ENCODE measurements at places on chromosomes 1 and 21. TPM values are rescaled to one million over a fixed set of nuclear protein-coding genes. Genes with fewer than 3 reads are reported as not detected.

RGS4 gene
- total RNA-seq: not detected

A3GALT2 gene
- total RNA-seq: not detected

ERG gene
- total RNA-seq: not detected

NENF gene
- total RNA-seq: 74.4 TPM

ADAMTS5 gene
- not detected for total RNA-seq

DNA sequence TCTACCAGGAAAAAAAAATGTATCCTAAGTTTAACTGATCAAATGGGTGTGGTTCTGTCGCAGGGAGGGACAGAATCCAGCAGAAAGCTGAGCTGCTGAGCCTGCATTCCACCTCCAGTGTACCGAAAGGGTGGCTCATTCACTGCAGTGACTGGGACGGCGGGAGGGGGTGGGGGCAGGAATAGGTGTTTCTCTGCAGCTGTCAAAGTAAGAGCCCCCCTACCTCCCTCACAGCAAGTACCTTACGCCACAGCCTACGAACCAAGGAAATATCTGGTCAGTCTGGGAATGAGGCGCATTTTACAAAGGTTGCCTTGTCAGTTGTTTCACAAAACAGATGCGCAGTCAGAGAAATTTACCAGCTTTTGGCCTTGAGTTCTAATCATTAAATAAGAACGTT is 1.7 kb downstream of the S100B start:
- DNase-seq: peak; percentile 58
- no peaks in the 10 kb centered on the region for H3K36me3 ChIP-seq
- H3K4me3 ChIP-seq: no peak overlapping the region
- H3K4me1 ChIP-seq: peaks cover 16% of the 10 kb centered on the region
- peaks cover 27% of the 10 kb centered on the region for H3K27me3 ChIP-seq

GRCh38 chr1:53349369-53349835 is 21.5 kb upstream of the LRP8 start:
- H3K27ac ChIP-seq: no peak overlapping the region
- peaks cover 45% of the 10 kb centered on the region for H3K27me3 ChIP-seq
- no peak for DNase-seq
- H3K4me1 ChIP-seq: no peaks in the 10 kb centered on the region
- H3K4me3 ChIP-seq: no peak overlapping the region
- no peaks in the 10 kb centered on the region for H3K36me3 ChIP-seq

DNA sequence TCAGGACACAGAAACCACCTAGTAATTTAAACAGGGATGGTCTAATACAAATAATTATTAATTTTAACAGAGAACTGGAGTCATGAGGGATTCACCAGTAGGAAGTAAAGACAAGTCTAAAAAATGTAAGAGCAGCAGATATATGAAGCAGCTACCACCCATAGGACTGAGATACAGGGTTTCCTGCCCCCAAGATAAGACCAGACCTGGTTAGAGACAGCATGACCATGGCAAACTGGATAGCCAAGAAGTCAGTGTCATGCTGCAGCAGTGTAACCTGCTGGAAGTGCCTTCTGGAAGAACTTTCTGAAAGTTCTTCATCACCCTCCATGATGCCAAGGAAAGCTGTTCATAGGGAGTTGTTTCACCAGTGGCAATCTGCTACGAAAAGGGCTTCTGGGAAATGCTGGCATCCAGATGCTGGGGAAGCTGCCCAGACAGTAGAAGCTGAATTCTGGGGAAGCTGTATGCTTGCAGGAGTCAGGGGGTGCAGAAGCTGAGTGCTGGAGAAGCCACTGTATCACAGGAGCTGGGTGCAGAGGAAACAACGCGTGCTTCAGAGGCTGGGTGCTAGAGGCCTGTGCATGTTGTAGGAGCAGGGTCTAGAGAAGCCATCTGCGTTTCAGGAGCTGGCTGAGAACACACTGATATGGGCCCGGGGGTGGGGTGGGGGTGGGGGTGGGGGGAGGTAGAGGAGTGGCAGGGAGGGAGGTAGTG is 356.4 kb downstream of the DISC1 start:
- no peak overlapping the region for H3K27ac ChIP-seq
- H3K36me3 ChIP-seq: no peaks in the 10 kb centered on the region
- no peak for DNase-seq
- no peaks in the 10 kb centered on the region for H3K4me1 ChIP-seq
- no peak overlapping the region for H3K4me3 ChIP-seq

DNA sequence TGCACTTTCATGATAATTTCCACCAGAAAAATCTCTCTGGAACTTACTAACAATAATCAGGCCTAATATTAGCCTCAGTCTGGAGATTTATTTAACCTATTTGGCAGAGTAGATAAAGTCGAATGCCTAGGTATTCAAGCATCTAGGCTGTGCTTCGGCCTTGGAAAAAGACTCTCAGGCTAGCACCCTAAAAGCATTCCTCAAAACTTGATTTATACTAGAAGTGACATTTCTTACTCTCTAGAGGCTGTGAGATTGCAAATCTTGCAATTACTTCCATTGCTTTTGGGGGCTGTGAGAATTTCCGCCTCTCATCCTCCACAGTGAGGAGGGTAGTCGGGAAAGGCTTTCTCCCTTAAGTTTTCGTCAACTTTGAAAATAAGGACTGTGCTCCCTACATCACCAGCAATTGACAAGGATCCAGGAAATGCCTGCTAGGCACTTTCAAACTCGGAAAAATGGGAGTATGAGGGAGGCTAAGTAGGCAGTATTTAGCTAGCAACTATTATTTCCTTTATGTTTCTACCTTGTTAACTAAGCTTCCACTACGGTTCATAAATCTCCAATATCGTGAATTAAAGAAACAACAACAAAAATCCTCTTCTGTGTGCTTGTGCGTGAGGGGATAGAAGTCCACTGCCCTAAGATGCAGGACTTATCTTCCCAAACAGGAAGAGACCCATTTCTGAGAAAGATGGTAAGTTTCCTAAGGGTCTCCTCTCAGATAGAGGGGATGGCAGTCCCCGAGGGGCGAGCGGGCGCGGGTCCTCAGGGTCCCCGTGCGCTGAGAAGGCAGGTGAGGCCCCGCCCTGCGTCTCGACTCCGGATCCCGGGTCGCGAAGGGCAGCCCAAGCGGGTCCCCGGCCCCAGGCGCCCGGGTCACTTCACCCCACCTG is 1.1 kb upstream of the LMO4 start:
- DNase-seq: no peak
- peak overlapping the region; percentile 84 for H3K27ac ChIP-seq
- H3K27me3 ChIP-seq: no peaks in the 10 kb centered on the region
- H3K36me3 ChIP-seq: peaks cover 4% of the 10 kb centered on the region
- peaks cover 13% of the 10 kb centered on the region for H3K4me1 ChIP-seq

DNA sequence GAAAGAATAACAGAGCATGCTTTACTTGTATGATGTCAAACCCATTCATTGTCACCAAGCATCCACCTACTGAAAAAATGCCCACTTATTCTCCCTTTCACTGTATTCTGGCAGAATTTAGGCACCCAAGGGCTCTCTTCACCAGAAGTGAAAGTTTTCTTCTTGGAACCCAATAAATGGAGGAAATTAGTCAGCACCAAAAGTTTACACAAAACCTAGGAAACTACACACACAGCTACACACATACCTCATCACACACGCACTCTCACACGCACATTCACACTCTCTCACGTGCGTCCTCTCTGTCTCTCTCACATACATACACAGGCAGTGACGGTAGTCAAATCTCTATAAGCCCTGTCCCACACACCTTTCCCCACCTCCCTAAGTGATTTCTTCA is 37.6 kb downstream of the MCOLN2 start:
- no peaks in the 10 kb centered on the region for H3K27me3 ChIP-seq
- no peaks in the 10 kb centered on the region for H3K36me3 ChIP-seq
- DNase-seq: no peak
- H3K4me1 ChIP-seq: no peaks in the 10 kb centered on the region
- no peak overlapping the region for H3K27ac ChIP-seq

DNA sequence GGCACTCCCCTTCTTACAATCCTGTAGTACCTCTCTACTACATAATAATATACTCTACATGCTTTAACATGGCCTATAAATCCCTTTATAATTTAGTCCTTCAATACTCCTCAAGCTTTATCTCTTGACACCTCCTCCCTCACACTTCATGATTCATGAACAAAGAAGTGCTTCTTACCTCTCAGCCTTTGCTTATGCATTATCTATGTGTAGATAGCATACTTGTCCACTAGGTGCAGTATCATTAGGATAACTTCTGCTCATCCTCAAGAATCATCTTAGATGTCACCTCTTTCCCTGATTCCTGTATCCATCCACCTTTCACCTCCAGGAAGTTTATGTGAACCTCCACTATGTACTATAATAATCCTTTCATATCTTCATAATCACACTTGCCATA is 74.4 kb downstream of the COL24A1 start:
- no peak overlapping the region for H3K27ac ChIP-seq
- H3K27me3 ChIP-seq: no peaks in the 10 kb centered on the region

DNA sequence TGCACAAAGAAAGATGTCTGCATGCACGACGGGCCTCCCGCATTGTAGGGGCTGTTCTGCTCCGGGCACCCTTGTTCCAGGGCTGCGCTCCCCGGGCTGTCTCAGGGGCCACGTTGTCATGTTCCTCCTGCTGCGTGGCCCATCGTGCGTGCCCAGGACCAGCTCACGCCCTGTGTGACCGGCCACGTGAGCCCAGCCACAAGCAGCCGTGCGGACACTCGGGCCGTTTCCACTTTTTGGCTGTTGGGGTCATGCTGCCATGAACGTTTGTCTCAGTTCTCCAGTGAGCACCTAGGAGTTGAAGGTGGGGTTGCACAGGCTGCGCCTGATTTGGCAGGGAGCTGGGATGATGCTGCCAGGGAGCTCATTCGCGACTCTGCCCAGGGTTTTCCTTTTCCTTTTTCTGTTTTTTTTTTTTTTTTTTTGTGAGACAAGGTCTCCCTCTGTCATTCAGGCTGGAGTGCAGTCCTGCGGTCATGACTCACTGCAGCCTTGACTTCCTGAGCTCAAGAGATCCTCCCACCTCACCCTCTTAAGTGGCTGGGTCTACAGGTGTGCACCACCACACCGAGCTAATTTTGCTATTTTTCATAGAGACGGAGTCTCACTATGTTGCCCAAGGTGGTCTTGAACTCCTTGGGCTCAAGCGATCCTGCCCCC is 17.4 kb downstream of the PDXK start:
- peaks cover 19% of the 10 kb centered on the region for H3K4me1 ChIP-seq
- H3K27ac ChIP-seq: no peak overlapping the region
- H3K36me3 ChIP-seq: peaks cover 77% of the 10 kb centered on the region
- no peaks in the 10 kb centered on the region for H3K27me3 ChIP-seq
- no peak for DNase-seq

- H3K4me1 ChIP-seq: no peaks in the 10 kb centered on the region
- H3K36me3 ChIP-seq: no peaks in the 10 kb centered on the region
- no peak overlapping the region for H3K27ac ChIP-seq
- no peak for DNase-seq
- no peak overlapping the region for H3K4me3 ChIP-seq
Measured at GRCh38 chr1:194930132-194930531, 1678.1 kb downstream of the KCNT2 start.

GRCh38 chr1:234707641-234708040 is 97.7 kb upstream of the IRF2BP2 start:
- no peak overlapping the region for H3K27ac ChIP-seq
- no peak overlapping the region for H3K4me3 ChIP-seq
- H3K27me3 ChIP-seq: no peaks in the 10 kb centered on the region
- H3K36me3 ChIP-seq: no peaks in the 10 kb centered on the region
- peaks cover 17% of the 10 kb centered on the region for H3K4me1 ChIP-seq

GRCh38 chr1:24119859-24120756 is 8.2 kb upstream of the MYOM3 start:
- H3K4me1 ChIP-seq: no peaks in the 10 kb centered on the region

DNA sequence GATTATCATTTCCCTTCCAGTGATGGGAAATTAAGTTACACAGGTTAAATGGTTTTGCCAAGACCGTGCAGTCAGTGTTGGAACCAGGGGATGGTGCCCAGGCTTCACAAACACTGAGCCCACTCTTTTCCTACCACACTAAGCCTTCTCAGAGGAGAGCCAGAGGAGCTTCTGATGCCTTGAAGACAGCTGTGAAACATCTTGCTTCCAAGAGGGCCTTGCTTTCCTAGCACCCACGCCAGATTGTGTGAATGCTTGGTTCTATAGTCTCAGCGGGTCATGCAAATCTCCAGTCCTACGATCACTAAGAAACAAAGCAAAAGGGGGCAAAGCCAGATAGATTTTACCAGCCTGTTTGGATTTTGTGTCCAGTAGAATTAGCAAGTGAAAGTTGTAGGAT is 187.5 kb downstream of the DHRS3 start:
- no peak overlapping the region for H3K4me3 ChIP-seq
- DNase-seq: no peak
- no peaks in the 10 kb centered on the region for H3K27me3 ChIP-seq
- H3K36me3 ChIP-seq: peaks cover 36% of the 10 kb centered on the region
